ENCODE measurements at places on chromosomes 12 and 14. TPM values are rescaled to one million over a fixed set of nuclear protein-coding genes. Genes with fewer than 3 reads are reported as not detected.

SALL2 gene
- total RNA-seq: 0.69 TPM

TMEM229B gene
- total RNA-seq: 0.21 TPM

CLEC4C gene
- total RNA-seq: not detected

PRPH gene
- 1.6 TPM for total RNA-seq

GLT8D2 gene
- 0.20 TPM for total RNA-seq

KCNJ8 gene
- total RNA-seq: 0.22 TPM

UBR7 gene
- total RNA-seq: 22.4 TPM

LIN52 gene
- total RNA-seq: 4.9 TPM

LRTM2 gene
- not detected for total RNA-seq

OTOGL gene
- not detected for total RNA-seq

CACNA1C gene
- total RNA-seq: 0.07 TPM

SLCO1A2 gene
- total RNA-seq: not detected

ZNF385A gene
- 21.7 TPM for total RNA-seq

AQP2 gene
- total RNA-seq: not detected

GALNT6 gene
- total RNA-seq: 3.1 TPM

IFNG-AS1 gene
- not detected for total RNA-seq

L2HGDH gene
- total RNA-seq: 12.3 TPM

ANO4 gene
- 0.07 TPM for total RNA-seq

HOTAIR gene
- 0.21 TPM for total RNA-seq

EGLN3 gene
- total RNA-seq: 5.3 TPM

BHLHE41 gene
- total RNA-seq: 0.69 TPM

DAD1 gene
- total RNA-seq: 376 TPM

IGF1 gene
- not detected for total RNA-seq

KRT85 gene
- total RNA-seq: not detected
